ENCODE measurements at places on chromosomes 4 and X. TPM values are rescaled to one million over a fixed set of nuclear protein-coding genes. Genes with fewer than 3 reads are reported as not detected.

DNA sequence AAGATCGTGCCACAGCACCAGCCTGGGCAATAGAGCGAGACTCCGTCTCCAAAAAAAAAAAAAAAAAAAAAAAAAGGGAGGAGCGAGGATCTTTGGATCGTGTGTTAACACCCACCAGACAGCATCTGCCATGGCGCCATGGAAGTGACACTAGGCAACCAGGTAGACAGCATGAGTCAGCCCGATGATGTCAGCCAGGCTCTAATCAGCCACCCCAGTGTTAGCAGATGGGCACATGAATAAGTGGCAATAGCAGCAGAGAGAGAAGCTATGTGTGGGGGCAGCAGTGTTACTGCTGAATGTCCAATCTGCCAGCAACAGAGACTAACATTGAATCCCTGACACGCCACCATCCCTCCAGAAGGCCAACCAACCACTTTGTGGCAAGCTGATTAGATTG is 6.6 kb downstream of the SYN1 start:
- DNase-seq, result no peak
- H3K27ac ChIP-seq, result no peak overlapping the region
- no peaks in the 10 kb centered on the region for H3K36me3 ChIP-seq
- no peak overlapping the region for H3K4me3 ChIP-seq

DNA sequence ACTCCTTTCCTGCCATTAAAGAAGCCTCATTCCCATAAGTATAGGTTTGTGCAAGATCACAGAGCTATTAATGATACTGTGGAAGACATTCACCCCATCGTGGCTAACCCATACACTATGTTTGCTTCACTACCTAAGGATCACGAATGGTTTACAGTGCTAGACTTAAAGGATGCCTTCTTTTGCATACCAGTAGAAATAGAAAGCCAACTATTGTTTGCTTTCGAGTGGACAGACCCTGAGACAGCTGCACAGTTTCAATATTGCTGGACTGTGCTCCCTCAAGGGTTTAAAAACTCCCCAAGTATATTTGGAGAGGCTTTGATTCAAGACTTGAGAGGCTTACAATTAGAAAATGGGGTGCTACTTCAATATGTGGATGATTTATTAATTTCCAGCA is 16.0 kb upstream of the PAPSS1 start:
- no peaks in the 10 kb centered on the region for H3K36me3 ChIP-seq
- no peak overlapping the region for H3K27ac ChIP-seq
- no peaks in the 10 kb centered on the region for H3K27me3 ChIP-seq

RADX gene
- 0.70 TPM for total RNA-seq

ZFP42 gene
- total RNA-seq, result not detected

DNA sequence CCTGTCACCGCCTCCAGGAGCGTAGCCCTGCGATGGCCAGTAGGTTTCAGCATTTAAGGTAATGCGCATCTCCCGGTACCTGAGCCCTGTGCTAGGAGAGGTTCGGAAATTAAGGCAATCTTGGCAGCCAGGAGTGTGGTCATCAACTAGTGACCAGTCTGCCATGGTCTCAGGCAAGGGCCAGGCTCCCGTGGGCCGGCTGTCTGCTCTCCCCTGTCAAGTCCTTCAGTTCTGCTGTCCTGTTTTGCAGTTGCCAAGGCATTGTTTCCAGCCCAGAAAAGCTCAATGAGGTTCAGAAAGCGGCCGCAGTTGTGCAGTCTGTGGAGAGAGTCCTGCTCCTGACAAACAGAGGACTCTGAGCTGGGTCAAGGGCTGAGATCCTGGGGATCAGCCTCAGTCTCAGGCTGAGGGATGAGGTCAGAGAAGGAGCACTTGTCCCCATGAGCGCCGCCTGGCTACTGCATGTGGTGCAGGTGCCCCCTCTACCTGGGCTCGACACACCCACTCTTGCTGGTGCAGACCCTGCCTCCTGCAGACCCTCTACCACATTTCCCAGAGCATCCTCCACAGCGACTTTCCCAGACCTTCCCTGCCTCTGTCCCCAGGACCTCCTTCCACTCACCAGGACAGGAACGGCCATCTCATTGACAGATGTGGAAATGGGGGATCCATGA is 53.4 kb upstream of the PSAPL1 start:
- H3K4me3 ChIP-seq, result no peak overlapping the region
- DNase-seq, result no peak
- no peaks in the 10 kb centered on the region for H3K27me3 ChIP-seq
- H3K27ac ChIP-seq, result no peak overlapping the region

GSX2 gene
- total RNA-seq, result not detected

GRCh38 chr4:84673475-84674240 is 90.7 kb downstream of the CDS1 start:
- H3K4me1 ChIP-seq, result no peaks in the 10 kb centered on the region
- no peak overlapping the region for H3K4me3 ChIP-seq
- no peak for DNase-seq
- H3K27me3 ChIP-seq, result no peaks in the 10 kb centered on the region
- H3K36me3 ChIP-seq, result peaks cover 73% of the 10 kb centered on the region

GRCh38 chr4:21032089-21032645 is 331.9 kb downstream of the PACRGL start:
- no peaks in the 10 kb centered on the region for H3K36me3 ChIP-seq
- DNase-seq, result no peak
- H3K4me1 ChIP-seq, result no peaks in the 10 kb centered on the region
- H3K4me3 ChIP-seq, result no peak overlapping the region

DNA sequence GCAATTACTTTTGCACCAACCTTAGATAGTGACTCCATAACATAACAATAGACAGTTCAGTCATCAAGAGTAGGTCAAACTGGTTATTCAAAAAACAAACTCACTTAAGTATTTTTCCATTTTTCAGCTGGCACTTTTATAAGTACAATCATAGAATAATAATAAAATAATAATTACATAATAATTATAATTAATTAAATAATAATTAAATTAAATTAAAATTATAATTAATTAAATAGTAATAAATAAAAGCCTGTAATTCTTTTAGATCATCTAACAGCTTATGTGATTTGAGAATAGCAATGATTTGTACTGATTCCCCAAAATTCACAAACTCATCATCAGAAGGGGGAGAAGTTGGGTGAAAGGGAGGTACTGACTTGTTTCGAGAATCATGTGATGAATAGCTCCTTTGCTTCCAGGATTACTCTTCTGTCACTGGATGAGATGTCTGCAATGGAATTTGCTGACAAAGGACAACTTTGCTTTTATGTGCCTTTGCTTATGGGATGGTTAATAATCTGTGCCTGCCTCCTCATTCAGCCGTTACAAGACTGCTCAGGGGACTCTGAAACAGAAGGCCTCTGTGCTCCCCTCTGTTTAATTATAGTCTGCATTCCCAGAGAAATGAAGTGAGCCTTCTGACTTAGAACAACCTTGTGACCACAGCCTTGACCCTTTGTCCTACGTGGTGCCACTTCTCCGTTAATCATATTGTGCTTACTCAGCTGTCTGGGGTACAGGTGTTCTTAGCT is 104.8 kb upstream of the ENPEP start:
- no peaks in the 10 kb centered on the region for H3K27me3 ChIP-seq
- H3K4me3 ChIP-seq, result no peak overlapping the region
- H3K36me3 ChIP-seq, result no peaks in the 10 kb centered on the region
- H3K4me1 ChIP-seq, result no peaks in the 10 kb centered on the region
- H3K27ac ChIP-seq, result no peak overlapping the region

ADH1B gene
- 195 TPM for total RNA-seq

- peaks cover 53% of the 10 kb centered on the region for H3K27me3 ChIP-seq
- peak overlapping the region; percentile 42 for H3K4me3 ChIP-seq
- no peaks in the 10 kb centered on the region for H3K36me3 ChIP-seq
Measured at GRCh38 chr4:5887361-5888221, 5.3 kb downstream of the CRMP1 start.

SETD7 gene
- total RNA-seq, result 48.4 TPM

- H3K4me1 ChIP-seq, result no peaks in the 10 kb centered on the region
- no peak for DNase-seq
- no peak overlapping the region for H3K4me3 ChIP-seq
- H3K27ac ChIP-seq, result no peak overlapping the region
Measured at GRCh38 chrX:53135581-53135980, 41.6 kb downstream of the KANTR start.

DNA sequence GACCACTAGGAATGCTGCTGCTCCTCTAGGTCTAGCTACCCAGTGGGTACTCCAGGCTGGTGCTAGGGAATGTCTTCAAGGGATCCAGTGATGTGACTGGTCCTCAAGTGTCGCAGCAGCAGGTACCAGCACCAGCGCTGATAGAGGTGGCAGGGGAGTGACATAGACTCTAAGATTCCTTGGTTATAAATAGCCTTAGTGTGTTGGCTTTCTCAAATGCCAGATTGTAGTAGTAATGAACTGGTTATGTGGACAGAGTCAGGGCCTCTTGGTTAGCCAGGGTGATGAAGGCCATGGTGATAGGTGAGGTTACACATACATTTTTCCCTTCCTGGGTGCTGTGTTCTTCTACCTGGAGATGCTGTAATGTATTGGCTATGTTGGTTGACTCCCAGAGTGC is 38.3 kb downstream of the DCLK2 start:
- H3K27ac ChIP-seq, result peak overlapping the region; percentile 28
- H3K4me3 ChIP-seq, result no peak overlapping the region
- H3K36me3 ChIP-seq, result no peaks in the 10 kb centered on the region
- no peaks in the 10 kb centered on the region for H3K4me1 ChIP-seq
- no peaks in the 10 kb centered on the region for H3K27me3 ChIP-seq

GRCh38 chr4:1509366-1509765 is 103.1 kb upstream of the NKX1-1 start:
- H3K36me3 ChIP-seq, result no peaks in the 10 kb centered on the region
- no peak overlapping the region for H3K27ac ChIP-seq
- peaks cover 4% of the 10 kb centered on the region for H3K27me3 ChIP-seq
- DNase-seq, result peak; percentile 16
- no peaks in the 10 kb centered on the region for H3K4me1 ChIP-seq
